ENCODE measurements at places on chromosomes 12 and 14.

DNA sequence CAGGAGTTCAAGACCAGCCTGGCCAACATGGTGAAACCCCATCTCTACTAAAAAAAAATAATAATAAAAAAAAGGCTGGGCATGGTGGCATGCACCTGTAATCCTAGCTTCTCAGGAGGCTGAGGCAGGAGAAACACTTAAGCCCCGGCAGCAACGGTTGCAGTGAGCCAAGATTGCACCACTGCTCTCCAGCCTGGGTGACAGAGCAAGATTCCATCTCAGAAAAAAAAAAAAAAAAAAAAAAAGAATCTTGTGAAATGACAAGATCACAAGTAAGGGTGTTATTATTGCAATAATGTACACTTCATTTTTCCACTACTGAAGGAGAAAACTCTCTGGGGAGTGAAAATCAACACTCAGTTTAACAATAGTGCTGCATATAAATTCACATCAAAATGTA, 8.8 kb upstream of the PTGR2 start:
- DNase-seq = no peak

GRCh38 chr12:27511031-27511722, 12.8 kb upstream of the PPFIBP1 start:
- DNase-seq = no peak

DNA sequence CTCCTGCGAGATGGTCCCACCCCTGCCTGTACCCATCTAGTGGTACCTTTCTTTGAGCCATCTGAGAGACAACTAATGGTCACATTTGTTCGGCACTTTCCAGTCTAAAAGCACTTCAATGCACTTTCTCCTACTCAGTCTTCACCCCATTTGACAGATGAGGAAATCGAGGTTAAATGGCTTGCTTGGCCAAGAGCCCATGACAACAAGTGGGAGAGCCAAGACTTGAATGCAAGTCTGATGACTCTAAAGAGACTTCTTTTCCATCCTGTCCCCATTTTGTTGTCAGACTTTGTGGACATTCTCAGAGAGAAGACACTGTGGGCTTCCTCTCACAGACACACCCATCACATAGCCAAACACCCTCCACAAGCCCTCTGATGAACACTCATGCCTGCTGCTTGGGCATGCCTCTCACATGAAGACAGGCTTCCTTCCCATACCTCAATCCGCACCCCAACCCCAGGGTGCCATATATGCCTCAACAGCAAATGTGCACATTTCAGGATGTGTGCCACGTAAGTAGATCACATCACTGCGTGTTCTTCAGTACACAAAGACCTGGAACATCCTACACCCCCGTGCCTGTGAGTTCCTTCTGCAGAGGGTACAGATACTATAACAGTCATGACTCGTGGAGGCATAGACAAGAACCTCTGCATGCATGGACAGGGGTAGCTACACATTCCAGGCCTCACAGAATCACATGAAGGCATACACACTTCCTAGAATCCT, 805 bp downstream of the MYH7 start:
- DNase-seq = no peak

GRCh38 chr12:72057330-72057914, 118.8 kb downstream of the TPH2 start:
- no peak for DNase-seq

DNA sequence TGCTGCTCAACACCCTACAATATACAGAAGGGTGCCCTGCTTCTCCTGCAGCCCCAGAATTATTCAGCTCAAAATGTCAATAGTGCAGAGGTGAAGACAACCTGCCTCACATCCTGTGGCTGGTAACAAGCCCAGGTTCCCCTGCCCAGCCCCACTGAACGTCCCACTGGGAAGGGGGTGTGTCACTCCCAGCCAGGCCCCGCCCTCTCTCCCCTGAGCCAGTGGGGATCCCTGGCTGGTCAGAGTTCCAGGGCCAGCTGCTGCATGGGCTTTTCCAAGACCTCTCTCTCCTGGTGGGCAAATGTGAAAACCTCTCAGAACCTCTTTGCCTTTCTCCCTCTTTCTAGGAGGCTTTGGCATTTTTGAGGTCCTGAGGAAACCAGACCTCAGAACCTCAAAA, 13.7 kb upstream of the LHX5 start:
- no peak for DNase-seq

GRCh38 chr14:99681101-99681831, 2.8 kb upstream of the CYP46A1 start:
- DNase-seq = peak; percentile 22
